ENCODE measurements at places on chromosomes 4 and X.

- DNase-seq: no peak
Observed at GRCh38 chr4:187166886-187167512, 443.3 kb upstream of the FAT1 start.

- DNase-seq: no peak
Observed at GRCh38 chr4:118158763-118159375, 124.6 kb downstream of the NDST3 start.

GRCh38 chr4:119310826-119311225 is 11.1 kb downstream of the FABP2 start:
- no peak for DNase-seq

GRCh38 chr4:69836287-69836686 is 23.7 kb downstream of the SULT1E1 start:
- DNase-seq: no peak

DNA sequence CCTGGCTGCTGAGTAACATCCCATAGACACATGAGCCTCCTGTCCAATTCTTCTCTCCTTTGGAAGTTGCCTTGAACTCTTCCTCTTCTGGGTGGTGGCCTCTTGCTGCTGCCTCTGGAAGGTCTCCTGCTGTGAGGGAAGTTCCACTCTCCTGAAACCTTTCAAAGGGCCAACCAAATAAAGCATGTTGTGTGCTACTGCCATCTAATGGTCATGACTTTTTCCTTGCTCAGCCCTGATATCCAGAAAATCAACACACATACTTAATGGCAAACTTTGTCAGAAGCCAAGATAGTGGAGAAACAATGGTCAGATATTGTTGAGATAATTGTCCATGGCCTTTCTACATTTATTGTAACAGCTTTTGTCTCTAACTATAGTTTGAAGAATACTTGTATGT is 19.1 kb upstream of the ZXDA start:
- DNase-seq: no peak

- DNase-seq: no peak
Observed at GRCh38 chrX:39167791-39168190, 366.5 kb downstream of the MID1IP1 start.

DNA sequence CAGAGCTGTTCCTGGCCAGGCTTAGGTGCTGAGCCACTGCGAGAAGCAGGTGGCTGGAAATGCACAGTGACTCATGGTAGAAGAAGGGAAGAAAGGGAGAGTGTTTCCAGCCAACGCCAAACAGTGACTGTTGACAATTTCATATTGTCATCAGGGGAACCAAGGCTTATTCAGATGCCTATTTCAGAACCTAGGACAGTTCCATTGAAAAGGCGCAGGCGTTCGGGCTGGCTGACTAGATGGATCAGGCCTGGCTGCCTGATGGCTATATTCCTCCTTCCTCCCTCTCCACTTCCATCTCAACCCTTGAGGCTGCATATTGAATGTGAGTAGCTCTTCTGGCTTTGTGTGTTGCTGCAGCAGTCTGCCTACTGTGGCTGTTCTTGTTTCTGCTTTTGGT is 73.0 kb upstream of the FRMPD4 start:
- no peak for DNase-seq

- no peak for DNase-seq
Observed at GRCh38 chr4:168451744-168452390, 28.4 kb downstream of the DDX60L start.

- DNase-seq: no peak
Observed at GRCh38 chr4:62806816-62807215, 1602.4 kb downstream of the TECRL start.

DNA sequence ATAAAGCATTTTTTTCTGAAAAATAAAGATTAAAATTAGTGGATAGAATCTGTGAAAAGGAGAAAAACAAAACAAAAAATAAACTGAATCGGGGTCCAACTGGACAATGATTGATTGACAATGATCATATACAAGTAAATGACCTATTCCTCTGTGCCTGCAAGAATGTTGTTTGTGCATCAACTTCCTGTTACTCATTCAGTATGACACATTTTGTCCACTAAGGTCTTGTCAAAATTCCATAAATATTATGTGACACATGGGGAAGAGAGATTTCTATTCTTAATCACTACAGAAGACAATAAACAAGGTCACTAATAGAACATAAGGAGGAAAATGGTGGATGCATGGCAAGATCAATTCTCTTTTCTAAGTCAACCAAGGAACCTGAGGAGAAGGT is 54.9 kb downstream of the F8 start:
- no peak for DNase-seq

- no peak for DNase-seq
Observed at GRCh38 chr4:137417676-137418075, 114.6 kb downstream of the PCDH18 start.

GRCh38 chrX:42466332-42467046 is 311.5 kb downstream of the PPP1R2C start:
- DNase-seq: no peak

DNA sequence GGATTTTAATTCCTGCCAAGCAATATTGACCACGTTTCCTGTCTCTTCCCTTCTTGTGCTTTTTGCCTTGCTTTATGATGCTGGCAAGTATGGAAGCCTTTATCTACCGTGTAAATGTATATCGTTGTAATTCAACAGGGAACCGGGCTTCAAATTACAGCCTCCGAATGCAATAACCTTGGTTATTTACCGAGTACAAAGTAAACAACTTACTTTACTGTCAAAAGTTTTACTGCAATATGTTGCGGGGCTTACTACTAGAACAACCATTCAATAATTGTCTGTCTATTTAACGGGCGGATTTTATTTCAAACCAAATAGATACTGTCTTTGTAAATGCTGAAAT is 73.1 kb downstream of the PALLD start:
- DNase-seq: no peak

DNA sequence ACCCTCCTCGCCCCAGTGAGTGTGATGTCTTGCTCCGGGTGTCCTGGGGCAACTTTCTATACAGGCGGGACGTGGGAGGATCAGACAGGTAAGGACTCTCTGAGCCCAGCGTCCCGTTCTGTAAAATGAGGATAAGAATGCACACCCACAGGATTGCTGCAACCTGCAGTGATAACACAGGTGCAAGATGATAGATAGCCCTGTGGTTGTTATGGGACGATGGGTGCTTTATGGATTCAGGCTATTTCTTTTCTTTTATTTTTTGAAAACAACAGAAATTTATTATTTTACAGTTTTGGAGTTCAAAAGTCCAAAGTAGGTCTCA is 28.6 kb downstream of the BEX3 start:
- DNase-seq: no peak

DNA sequence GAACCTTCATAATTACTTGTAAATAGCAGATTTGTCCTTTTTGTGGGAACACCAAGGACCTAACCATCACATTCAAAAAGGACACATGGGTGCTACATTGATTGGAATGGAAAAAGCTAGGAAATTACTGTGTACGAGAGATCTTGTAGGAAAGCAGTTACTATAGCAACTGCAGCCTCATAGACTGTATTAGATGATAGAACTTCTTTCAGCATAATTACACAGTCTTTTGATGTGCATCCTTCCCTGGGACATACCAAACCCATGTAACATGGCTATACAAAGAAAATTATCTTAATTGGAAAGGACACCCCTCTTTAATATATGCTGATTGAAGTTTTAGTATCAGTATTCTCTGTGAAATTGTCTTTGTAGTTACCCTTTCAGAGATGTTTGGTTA is 130.7 kb upstream of the CTSO start:
- DNase-seq: no peak

GRCh38 chr4:98864560-98864959 is 64.4 kb downstream of the EIF4E start:
- DNase-seq: no peak

DNA sequence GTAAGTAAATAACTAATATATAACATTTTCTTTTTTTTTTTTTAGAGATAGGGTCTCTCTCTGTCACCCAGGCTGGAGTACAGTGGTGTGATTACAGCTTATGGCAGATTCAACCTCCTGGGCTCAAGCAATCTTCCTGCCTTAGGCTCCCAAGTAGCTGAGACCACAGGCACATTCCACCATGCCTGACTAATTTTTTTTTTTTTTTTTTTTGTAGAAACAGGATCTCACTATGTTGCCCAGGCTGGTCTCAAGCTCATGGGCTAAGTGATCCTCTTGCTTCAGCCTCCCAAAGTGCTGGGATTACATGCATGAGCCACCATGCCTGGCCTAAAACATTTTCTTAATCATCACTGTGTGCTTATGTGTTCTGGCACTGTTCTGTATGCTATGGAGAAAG is 32.8 kb downstream of the MGARP start:
- DNase-seq: no peak

GRCh38 chrX:11760958-11761357 is 2.9 kb downstream of the MSL3 start:
- no peak for DNase-seq

DNA sequence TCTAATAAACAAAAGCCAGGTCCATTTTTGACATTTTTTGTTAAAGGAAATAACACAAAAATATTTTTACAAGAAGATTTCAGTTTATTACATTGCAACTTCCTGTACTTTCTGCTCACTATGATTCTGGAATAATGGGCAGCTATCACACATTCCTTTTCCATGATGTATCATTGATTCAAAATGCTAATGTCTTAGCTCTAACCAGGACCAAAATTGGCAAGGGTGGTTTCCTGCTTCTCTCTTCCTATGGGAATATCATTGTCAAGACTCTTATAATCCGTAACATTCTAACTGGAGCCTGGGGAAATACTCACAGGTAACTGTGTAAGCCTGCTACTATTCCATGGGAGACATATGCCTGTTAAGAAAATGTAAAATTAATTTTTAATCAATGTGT is 218.6 kb downstream of the DCAF12L2 start:
- DNase-seq: no peak

DNA sequence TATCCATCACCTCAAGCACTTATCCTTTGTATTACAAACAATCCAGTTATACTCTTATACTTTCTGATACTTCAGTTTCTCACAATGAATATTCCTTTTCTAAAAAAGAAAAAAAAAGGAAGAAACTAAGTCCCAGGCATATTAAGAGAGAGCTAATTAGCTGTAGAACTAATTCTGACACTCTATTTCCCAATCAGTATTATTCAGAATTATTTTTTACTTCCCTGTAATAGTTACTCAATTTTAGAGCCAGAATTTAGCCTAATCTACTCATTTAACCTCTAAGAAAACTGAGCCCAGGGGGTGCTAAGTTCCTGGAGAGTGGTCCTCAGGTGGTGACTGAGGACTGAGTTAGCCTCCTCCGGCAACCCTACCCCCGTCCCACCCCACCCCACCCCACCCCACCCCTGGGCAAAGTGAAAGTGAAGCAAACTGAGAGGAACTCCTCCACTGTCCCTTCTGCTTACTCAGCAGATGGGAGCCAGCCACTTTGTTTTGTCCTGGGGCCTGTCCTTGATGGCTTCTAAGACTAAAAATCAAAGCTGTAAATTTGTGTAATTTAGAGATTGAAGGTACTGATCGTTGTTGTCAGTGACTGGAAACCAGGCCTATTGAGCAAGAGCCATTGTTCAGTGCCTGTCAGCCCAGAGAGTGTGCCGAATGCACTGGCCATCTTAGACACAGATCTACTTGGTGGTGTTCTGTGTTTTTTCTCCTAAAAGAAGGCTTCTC is 162.1 kb downstream of the CBR4 start:
- no peak for DNase-seq

- DNase-seq: no peak
Observed at GRCh38 chr4:137621056-137621455, 88.8 kb upstream of the PCDH18 start.

Measured in CMK (cell line).